Stimulated activated CD4-positive, alpha-beta T cell treated with anti-CD3 and anti-CD28 coated beads, Interleukin-15, amount 100 ng/mL, for 48 hours (primary cell): ENCODE measurements at places on chromosomes 1 and 21.

DNA sequence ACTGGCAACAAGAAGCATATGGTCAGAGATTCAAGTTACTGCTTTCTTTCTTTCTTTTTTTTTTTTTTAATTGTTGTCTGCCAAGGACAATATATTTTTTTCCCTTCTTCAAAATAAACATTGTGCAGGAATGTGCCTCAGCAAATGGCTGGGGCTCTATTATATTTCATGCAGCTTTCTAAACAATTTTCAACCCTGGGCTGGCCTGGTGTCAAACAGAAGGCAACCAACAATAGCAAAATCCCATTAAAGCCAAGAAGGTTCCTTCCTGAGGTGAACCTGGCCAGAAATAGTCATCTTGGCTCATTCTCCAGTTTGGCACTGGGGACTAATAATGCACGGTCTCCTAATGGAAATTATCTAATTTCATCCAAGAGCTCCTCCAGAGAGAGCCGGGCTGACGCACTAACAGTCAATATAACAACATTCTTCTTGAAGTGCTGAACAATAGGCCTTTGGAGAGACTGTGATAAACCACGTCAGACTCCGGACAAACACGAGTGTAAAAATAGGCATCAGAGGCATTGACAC lies 35.7 kb upstream of the HLX start:
- DNase-seq = no peak

DNA sequence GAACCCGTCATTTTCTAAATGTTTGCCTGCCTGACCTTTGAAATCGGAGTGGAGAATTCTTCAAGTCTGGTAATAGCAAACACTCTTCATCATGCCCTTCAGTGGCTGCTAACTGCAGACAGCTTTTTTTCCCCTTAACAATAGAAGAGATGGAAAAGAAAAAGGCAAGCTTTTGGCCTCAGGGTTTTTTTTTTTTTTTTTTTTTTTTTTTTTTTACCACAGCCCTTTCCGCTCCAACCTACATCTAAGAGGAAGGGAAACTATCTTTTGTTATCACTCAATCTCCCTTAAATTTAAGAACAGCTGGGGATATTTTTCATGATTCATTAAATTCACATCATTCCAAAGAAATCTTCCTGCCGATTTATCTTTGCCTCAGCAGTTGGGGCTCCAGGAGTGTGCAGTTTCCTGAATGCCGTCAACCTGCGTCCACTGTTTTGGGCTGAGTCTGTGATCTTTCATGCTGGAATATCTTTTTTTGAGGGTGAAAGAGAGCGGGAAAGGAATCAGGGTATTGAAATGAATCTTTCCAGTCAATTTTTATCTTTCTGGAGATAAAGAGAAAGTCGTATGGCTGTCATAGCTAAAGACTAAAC lies 144.5 kb upstream of the SMYD2 start:
- no peak for DNase-seq

- no peak for DNase-seq
Measured at GRCh38 chr21:42455196-42455595, 40.8 kb downstream of the RSPH1 start.

DNA sequence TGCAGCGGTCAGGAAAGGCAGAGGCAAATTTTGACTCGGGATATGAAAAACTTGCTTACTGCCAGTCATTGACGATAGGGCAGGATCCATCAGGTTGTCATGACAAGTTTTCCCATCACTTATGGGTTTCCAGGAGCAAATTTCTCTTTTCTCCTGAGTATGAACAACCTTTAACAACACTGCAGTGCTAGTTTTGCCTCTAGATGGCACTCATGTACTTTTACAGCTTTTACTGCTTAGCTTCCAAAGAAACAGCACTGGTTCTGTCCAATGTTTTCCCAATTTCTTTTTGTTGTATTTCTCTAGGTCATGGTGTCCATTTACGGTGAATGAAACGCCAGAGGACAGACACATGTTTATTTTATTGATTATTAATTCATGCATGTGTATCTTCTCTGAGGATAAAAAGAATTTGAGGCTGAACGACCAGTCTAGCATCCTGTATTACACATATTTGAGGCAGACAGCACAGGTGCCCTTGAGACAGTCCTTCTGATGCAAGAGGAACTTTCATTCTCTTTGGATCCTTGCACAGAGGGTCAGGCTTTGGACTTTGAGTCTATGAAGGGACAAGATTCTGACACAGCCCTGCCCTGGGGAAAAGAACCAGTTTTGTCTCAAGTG lies 112.3 kb upstream of the TRABD2B start:
- DNase-seq = no peak

DNA sequence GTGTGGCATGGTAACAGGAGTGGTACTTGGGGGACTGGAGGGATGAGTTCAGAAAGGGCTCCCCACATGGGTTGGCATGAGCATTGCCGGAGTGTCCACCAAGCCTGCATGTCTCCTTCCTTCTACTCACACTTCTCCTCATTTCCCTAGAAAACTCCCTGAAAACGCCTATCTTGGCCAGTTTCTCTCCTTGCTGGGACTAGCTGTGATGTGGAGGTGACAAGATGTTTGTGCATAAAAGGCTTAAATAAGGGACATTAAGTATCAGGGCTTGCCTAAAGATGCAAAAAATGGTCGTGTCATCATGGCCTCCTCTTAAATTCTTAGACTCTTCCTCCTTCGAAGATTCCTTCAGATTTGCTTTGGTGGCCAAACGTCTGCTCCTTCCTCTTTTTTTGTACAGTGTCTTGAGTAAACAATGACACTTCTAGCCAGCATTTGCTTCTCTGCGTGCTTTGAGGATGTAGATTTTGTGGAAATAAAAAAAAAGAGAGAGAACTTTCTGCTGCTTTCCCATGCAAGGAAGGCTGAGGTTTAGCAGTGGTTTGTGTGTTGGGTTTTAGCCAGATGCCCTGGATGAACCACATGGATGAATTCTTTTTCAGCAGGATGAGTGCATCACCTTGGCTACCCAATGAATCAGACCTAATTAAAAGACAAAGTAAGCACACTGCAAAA lies 239.1 kb upstream of the IRF2BP2 start:
- no peak for DNase-seq

DNA sequence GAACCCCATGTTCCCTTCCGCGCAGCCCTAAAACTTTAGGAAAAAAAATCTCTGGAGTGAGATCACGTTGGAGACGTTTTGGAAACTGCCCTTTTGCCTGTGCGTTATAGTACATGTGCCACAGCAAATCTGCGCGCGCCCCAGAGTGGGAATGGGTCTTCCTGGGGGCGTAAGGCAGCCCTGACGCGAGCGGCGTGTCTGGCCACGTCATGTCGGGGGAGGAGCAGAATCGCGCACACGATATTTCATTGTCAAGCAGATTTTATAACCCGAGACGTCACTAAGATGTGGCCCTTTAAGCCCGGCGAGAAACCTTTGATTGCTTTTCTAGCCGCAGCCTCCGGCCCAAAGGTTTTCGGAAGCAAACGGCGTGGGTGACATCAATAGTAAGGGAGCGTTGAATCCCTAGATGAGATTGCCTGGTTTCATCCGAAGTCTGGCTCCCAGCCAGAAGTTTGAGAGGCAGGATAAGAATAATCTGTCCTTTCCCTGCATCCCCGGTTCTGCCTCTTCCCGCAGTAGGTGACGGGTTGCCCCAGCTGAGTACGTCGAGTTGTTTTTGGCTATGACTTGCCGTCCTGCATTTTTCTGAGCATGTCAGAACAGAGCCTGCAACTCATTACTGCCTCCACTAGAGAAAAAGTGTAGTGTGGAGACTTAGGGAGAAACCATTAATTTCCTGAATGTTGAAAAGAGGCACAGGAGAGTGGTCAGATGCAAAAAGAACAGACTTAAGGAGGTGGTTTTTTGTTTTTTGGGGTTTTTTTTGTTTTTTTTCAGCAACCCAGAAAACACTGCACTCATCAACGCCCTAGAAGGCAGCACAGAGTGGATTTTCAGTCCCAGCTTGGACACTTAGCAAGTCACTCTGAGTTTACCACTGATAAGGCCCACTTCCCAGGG lies 817 bp upstream of the PMVK start:
- peak; percentile 86 for DNase-seq

DNA sequence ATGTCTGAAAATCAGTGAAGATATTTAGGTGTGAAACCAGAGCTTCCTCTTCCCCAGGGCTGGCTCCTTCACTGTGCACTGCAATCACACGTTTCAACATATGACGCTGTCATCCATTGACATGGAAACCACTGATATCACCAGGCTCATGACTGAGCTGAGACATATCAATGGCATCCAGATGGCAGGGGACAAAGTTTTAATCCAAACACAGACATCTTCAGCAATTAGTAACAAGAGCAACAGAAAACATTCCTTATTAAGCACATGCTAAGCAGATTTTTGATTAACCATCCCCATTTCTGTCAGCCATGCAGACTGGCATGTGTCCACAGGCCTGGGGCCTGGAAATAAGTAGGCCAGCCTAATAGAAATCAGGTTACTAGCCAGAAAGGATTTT lies 108.0 kb upstream of the ADAR start:
- DNase-seq = no peak

DNA sequence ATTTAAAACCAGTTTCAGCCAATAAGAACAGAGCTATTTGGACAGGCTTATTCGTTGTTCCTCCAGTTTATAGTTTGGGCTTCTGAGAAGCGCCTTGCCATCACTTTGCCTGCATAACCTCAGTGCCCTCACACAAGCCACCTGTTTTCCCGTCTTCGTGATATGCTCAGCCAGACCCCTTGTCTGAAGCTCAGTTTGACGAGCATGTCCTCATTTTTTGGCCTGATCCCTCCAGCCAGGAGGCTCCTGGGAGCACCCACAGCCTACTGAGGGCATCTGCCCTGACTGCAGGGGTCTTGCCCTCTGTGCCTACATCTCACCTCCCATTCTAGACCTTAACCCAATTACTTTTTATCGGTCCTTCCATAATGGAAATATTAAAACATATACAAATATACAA lies 95.3 kb downstream of the ADARB1 start:
- no peak for DNase-seq

DNA sequence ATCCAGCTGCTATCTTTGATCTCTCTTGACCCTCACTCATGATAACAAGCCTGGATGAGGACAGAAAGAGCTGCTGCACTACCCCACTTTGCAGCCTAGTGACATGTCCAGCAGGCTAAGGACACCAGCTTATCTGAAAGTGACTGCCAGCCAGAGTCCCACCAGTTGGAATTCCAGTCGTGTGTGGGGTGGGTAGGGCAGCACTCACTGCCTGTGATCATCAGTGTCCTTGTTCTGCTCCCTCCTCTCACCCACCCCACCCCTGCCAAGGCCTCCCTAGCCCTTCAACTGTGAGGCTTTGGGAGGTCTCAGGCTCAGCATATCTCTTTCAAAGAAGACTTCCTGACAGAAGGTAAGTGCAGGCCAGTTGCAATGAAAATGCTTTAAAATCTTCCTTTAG lies 15.5 kb upstream of the NMNAT2 start:
- DNase-seq = no peak

DNA sequence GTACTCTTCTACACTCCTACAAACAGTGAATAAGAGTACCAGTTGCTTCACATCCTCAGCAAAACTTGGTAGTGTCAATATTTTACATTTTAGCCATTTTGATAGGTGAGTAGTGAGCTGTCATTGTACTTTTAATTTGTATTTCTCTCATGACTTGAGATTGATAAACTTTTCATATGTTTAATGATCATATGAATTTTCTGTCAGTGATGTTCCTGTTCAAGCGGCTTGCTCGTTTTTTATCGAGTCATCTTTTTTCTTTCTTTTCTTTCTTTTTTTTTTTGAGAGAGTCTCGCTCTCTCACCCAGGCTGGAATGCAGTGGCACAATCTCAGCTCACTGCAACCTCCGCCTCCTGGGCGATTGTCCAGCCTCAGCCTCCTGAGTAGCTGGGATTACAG lies 17.0 kb upstream of the WDTC1 start:
- DNase-seq = no peak

- DNase-seq = no peak
Measured at GRCh38 chr1:55331351-55331750, 116.2 kb upstream of the USP24 start.

DNA sequence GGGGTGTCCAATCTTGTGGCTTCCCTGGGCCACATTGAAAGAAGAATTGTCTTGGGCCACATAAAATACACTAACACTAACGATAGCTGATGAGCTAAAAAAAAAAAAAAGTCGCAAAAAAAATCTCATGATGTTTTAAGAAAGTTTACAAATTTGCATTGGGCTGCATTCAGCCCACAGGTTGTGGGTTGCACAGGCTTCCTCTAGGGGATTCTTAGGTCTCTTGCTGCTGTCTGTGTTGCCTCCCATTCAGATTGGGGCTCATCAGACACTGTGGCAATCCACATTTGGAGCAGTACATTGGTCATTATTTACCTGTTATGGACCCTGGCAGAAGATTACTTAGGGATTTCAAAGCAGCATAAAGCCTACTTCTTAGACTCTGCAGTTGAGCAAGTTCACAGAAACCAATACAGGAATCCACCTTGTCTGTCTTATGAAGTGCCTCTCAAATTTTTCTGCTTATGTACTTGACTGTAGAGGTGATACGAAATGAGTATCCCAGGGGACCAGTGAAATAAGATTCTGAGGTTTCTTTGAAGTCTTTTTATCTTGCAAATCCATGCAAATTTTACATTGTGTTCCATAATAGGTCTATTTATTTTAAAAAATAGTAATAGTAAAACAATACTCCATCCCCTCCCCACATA lies 205.5 kb downstream of the RPS6KC1 start:
- no peak for DNase-seq

- no peak for DNase-seq
Measured at GRCh38 chr1:240611228-240611618, 732 bp downstream of the GREM2 start.

DNA sequence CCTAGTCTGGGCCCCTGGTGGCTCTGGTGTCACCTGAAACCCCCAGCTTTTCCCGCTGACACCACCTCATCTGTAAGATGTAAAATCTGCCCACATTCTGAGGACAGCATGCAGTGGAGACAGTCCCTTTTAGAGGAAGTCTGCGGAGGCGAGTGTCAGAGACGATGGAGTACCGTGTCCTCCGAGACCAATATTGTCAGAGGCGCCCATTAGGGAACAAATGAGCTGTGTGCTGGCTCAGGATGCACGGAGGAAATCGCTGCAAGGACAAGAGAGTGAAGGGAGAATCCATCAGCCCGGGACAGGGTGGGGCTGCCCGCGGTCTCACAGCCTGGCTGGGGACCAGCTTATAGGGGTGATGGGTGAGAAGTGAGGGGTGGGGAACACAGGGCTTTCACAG lies 214.8 kb downstream of the MATN1 start:
- no peak for DNase-seq
